Keratinocyte (primary cell): ENCODE measurements at places on chromosomes 5 and 9. TPM values are rescaled to one million over a fixed set of nuclear protein-coding genes. Genes with fewer than 3 reads are reported as not detected.
A peak's percentile ranks its signal among the peaks of the same experiment; 100 is the strongest.

GRCh38 chr9:97470076-97470475 lies 31.4 kb upstream of the TMOD1 start:
- no peak for DNase-seq

CD14 gene
- polyA plus RNA-seq: 0.06 to 0.19 TPM (median 0.18 TPM) in 3 replicates

GRCh38 chr5:3122985-3123762 lies 371.7 kb upstream of the IRX2 start:
- DNase-seq: no peak

GRCh38 chr9:134811673-134812342 lies 68.8 kb upstream of the FCN2 start:
- DNase-seq: no peak

- no peak for DNase-seq
Observed at GRCh38 chr5:116379306-116379705, 195.3 kb downstream of the SEMA6A start.

ENTREP1 gene
- polyA plus RNA-seq: 0.49 to 0.52 TPM (median 0.52 TPM) in 3 replicates

PPP3R2 gene
- not detected in 3 replicates for polyA plus RNA-seq

DNA sequence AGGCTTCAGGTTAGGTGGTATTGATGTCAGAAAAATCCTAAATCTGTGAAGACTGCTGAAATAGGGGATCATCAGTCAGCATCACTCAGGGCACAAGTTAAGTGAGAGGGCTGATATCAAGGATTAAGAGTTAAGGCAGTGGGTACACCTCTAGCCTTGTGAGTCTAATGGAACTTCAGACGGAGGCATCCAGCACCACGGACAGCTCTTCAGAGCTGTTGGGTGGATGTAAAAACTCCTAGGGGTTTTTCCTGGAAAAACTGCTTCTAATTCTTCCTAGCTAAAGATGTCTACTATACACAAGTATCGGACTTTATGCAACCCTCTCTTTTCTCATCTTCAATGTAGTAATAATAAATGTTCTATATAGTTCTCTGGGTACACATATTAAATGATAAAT lies 165.9 kb downstream of the SH3GL2 start:
- DNase-seq: no peak

PRRX2 gene
- polyA plus RNA-seq: 0.06 to 0.19 TPM in 2 of 3 replicates, not detected in the other

GRCh38 chr5:148645527-148645926 lies 8.8 kb downstream of the HTR4 start:
- DNase-seq: no peak

DNA sequence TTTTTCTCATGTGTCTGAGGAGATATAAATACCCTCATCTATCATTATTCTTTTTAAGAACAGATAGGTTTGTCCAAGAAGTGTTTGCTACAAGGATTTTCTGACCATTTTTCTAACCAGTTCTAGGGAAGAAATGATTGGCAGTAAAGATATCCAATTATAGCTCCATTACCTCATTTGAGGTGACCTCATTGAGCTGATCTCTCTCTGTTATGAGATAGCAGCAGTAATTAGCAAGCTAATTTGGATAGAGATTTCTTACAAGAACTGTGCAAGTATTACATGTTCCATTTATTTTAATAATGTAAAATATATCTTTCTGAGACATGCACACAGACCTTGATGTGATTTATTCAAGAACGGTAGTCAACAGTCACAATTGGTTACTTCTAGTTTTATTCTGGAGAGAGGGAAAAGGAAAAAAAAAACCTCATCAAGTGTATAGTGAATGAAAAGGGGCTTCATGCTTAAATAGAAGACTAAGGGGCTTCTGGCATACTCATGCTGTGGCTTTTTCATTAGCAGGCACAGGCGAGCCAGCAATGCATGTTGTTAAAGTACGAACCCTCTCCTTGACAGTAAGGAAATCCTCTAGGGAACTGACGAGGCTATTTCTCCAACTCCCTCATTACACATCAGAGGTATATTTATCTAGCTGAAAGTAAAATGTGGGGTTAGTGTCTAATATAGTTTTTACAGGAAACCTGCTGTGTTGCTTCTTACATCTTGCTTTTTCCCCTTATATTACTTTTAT lies 127.3 kb downstream of the NUDT12 start:
- no peak for DNase-seq

DNA sequence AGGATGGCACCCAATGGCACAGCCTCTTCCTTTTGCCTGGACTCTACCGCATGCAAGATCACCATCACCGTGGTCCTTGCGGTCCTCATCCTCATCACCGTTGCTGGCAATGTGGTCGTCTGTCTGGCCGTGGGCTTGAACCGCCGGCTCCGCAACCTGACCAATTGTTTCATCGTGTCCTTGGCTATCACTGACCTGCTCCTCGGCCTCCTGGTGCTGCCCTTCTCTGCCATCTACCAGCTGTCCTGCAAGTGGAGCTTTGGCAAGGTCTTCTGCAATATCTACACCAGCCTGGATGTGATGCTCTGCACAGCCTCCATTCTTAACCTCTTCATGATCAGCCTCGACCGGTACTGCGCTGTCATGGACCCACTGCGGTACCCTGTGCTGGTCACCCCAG lies 25.4 kb downstream of the HRH2 start:
- DNase-seq: no peak

LURAP1L gene
- 11.9 to 42.7 TPM (median 25.0 TPM) in 3 replicates for polyA plus RNA-seq

GRCh38 chr5:146588331-146589027 lies 72.5 kb upstream of the GPR151 start:
- DNase-seq: no peak

- DNase-seq: no peak
Observed at GRCh38 chr9:138085568-138085967, 208.0 kb downstream of the CACNA1B start.

DNA sequence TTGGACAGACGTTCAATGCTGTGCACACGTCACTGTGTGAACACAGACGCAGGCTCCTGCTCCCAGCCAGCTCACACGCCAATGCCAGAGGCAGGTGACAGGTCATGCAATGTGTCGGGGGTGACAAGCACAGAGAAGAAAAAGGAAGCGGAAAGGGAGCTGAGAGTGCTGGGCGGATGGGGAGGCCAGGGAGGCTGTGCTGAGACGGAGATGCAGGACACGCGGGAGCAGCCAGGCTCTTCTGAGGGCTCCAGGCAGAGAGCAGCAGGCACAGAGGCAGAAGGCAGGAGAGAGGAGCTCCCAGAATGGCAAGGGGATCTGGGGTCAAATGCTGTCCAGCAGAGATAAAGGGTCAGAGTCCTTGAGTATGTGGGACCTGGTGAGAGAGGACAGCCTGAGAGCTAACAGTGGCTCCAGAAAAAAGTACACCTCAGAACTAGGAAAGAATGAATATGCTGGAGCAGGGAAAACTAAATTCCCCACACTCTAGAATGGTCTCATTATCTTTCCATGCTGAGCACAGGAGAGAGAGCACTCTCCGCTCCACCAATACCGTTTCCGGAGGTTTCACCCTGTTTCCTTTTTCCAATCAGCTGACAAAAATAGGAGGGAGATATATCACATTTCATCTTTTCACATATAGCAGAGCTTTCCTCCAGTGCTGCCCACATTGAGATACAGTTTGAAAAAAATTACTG lies 32.8 kb upstream of the NSMF start:
- DNase-seq: no peak

DNA sequence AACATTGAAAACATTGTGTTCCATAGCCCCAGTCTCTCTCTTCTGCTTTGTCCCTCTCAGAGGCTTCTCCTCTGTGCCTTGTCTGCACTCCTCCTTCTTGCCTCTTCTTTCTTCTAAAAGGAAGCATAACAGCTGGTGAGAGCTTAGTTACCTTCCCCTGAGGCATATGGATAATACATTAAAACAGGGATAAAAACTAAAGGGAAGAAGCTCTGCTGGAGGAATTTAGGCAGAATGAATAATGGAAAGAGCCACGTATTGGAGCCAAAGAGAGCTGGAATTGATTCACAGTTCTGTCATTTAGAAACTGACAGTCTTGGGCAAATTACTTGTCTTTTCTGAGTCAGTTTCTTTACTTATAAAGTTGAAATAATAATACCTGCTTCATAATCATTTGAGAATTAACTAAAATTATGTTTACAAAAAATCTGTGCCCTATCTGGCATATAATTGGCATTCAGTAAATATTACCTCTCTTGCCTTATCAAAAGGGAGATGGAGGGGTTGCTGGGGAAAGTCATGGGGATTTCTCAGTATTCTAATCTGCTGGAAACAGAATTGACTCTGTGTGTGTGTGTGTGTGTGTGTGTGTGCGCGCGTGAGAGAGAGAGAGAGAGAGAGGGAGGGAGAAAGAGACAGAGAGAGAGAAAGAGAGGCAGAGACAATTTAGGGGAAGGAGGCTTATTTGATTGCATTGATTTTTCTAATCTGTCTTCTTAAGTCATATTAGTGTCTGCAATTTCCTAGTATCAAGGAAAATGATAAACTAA lies 20.2 kb downstream of the ZNF474 start:
- no peak for DNase-seq

DNA sequence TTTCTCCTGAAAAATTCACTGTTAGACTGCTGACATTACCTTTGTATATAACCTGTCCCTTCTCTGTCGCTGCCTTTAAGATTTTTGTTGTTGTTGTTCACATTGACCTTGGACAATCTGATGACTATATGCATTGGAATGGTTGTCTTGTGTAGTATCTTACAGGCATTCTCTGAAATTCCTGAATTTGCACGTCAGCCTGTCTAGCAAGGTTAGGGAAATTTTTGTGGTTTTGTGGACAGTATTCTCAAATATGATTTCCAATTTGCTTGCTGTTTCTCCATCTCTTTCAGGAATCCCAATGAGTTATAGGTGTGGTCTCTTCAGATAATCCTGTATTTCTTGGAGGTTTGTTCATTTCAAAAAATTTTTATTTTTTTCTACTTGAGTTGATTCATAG lies 140.8 kb downstream of the PRR16 start:
- peak; percentile 32 for DNase-seq

GRCh38 chr5:73968729-73969128 lies 342.7 kb downstream of the ARHGEF28 start:
- no peak for DNase-seq

GDNF gene
- 0.95 to 3.3 TPM (median 2.4 TPM) in 3 replicates for polyA plus RNA-seq

RASGEF1C gene
- polyA plus RNA-seq: not detected in 3 replicates

INSL6 gene
- not detected in 3 replicates for polyA plus RNA-seq

GRCh38 chr5:111755345-111755941 lies 1.6 kb downstream of the NREP start:
- DNase-seq: no peak

- DNase-seq: no peak
Observed at GRCh38 chr5:10293907-10294662, 13.6 kb downstream of the CMBL start.

RNF180 gene
- 1.8 to 2.8 TPM (median 2.4 TPM) in 3 replicates for polyA plus RNA-seq
